ENCODE measurements at places on chromosomes 6 and 20.

- no peak for DNase-seq
These were observed 640.0 kb upstream of the GJE1 start for GRCh38 chr6:141492521-141493284.

- no peak for DNase-seq
These were observed 134.6 kb downstream of the ATXN1 start for GRCh38 chr6:16626650-16627049.

DNA sequence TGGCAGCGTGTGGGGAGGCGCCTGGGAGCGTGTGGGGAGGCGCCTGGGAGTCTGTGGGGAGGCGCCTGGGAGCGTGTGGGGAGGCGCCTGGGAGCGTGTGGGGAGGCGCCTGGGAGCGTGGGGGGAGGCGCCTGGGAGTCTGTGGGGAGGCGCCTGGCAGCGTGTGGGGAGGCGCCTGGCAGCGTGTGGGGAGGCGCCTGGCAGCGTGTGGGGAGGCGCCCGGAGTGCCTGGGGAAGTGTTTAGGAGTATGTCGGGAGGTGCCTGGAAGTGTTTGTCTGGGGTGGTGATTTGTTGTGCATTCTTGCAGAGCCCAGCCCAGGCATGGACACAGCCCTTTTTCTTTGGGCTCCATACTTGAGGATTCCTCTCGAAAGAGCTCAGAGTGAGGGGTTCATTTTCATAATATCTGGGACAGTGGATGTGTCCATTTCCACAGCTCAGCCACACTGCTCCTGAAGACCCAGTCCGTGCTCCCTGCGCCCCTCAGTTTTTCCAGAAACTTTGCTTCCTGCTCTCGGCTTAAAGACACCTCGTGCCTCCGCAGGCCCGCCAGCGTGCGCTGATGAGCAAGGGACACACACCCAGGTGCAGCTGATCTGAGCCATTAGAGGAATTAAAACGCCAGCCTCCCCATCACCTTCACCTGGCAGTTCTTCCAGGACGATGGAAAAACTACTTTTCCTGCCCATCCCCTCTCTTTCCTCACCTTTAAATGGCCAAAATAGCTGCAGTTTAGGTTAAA is 172.2 kb upstream of the THBS2 start:
- no peak for DNase-seq

GRCh38 chr20:25220810-25221591 is 25.5 kb downstream of the ENTPD6 start:
- DNase-seq, result no peak

DNA sequence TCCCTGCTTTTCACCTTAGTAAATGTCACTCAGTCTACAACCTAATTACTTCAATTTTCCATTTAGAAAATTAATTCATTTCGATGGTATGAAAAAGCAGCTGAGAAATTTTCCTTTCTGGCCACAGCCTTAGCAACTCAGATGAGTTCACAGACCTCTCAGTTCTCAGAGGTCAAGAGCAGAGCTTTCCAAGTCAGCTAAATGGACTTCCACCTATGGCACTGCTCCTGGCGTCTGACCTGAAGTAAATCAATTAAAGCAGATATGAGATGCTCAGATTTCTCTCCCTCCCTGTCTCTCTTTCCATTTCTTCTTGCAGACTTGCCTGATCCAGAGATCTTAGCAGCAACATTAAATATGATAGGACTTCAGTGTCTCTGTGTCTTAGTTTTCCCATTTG is 412.6 kb downstream of the QKI start:
- no peak for DNase-seq

DNA sequence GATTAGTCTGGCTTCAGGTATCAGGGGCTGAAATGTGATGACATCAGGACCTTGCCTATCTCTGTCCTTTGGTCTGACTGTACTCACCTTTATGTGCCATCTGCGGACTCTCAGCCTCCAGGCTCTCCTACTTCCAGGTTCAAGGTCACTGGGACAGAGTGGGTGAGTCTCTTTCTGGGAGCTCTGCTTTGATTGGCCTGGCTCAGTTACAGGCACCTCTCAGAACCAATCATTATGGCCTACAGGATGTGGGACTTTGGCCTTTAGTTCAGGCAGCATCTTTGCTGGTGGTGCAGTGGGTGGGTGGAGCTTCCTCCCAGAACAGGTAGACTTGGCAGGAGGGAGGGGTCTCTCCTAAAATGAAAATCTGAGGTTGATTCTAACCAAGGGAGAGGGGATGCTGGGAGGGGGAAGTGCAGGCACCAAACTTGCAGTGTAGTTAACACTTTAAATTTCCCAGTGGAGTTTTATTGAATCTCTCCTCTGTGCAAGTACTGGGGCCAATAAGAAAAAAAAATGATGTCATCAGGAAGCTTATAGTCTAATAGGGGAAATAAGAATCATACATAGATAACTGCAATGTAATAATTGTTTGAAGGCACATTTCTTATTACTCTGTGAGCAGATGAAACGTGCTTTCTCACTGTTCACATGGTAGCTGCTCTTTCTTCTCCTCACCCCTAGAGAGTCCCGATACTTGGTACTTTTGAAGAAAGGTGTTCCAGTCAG is 53.4 kb downstream of the SLC24A3 start:
- no peak for DNase-seq

GRCh38 chr6:83511901-83512681 is at the start of gene PRSS35:
Gene PRSS35 (plus strand): TSS chr6:83512534. CDS start chr6:83523442, 10,908 bp downstream.
- no peak for DNase-seq

Data from CD4-positive, alpha-beta T cell treated with Interleukin-6 at 100 ng/mL for 8 hours (primary cell).